ENCODE measurements at places on chromosomes 1 and 21.

DNA sequence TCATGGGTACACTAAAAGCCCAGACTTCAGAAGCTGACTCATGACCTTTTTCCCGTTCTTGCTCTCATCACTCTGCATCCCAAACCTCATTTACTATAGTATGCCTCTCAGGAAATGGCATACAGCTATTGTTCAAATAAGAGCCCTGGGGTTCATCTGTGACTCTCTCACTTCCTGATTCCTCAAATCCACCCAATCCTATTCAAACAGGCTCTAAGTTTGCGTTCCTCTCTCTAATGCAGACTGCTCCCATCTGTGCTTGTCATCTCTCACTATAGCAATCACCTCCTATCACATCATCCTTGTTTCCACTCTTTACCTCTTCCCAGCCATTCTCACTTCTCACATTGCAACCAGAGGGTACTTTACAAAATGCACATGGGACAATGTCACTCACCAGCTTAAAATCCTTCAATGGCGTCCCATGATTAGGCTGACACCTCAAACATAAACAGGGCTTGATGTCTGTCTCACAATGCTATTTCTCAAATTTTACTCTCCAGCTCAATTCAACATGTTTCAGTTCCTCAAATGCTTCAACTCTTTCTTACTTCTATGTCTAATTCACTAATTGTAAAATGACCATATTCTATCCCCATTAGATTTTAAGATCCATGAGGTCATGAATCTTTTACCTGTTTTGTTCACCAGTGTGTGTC lies 408.4 kb downstream of the NTNG1 start:
- DNase-seq = no peak

DNA sequence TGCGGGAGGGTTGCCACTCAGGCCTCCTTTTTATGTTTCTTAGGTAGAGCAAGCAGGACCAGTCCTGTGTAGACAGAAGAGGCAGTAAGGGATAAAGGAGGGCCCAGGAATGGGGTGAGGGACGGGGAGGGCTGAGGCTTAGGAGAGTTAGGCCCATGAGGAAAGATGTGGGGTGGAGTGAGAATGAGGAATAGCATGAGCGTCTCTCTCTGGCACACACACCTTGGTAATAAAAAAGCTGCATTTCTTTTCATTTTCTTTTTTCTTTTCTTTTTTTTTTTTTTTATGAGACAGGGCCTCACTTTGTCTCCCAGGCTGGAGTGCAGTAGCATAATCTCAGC lies 7.6 kb upstream of the HSPG2 start:
- no peak for DNase-seq

DNA sequence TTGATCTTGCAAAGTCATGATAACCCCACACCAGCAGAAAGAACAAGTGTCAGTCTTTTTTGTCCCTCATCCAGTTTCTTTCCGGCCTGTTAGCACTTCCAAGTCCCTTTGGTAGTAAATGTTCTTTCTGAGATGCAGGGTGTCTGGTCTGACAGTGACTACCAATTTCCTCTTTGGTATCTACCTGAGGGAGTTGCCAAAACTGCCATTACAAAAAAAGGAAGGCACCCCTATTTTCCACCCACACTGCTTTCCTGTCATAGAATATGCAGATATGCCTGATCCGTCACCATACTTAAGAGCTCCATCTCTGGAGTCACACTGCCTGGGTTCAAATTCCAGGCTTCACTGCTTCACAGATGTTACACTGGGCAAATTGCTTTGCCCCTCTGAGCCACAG lies 72.4 kb downstream of the ZNF281 start:
- DNase-seq = no peak

DNA sequence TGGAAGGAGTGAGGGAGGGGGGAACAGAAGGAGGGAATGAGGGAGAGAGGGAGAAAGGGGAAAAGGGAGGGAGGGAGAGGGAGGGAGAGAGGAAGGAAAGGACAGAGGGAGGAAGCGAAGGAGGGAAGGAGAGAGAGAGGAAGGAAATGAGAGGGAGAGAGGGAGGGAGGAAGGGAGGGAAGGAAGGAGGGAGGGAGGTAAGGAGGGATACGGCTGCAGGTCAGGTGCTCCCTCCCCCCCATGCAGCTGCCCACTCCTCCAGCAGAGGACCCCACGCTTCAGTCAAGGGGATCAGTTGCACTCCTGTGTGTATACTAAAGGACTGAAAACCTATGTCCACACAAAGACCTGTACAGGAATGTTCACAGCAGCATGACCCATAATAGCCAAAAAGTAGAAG lies 54.8 kb downstream of the CLSTN1 start:
- no peak for DNase-seq

DNA sequence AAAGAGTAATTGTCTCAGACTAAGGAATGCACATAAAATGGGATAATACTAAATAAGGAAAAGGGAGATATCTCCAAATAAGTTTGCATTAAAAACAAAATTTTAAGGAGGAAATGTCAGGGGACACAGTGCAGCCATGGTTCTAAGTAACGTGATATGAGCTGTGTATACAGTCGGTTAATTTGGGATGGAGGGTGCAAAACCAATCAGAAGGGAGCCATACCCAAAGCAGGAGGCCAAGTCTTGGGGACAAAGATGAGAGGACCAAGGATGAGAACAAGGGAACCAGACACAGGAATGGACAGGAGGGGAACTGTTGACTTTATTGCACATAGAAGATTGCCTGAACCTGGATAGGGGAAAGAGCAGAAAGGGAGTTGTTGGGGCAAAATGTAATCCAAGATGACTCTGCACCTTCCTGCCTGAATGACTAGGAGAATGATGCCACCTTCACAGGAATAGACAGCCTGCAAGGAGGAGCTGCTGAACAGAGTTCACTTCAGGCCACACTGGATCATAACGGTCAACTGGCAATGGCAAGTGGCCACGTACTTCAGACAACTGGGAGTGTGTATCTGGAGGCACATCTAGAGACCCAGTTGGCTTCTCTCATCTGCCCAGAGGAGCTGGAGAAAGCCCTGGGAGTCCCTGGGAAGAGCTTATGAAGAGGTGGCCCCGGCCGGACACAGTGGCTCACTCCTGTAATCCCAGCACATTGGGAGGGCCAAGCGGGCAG lies 22.0 kb upstream of the BOLA1 start:
- no peak for DNase-seq

- DNase-seq = no peak
Measured at GRCh38 chr1:43990271-43991199, 864 bp upstream of the CCDC24 start.

GRCh38 chr1:47983691-47984090 lies 13.5 kb downstream of the TRABD2B start:
- DNase-seq = no peak

- DNase-seq = no peak
Measured at GRCh38 chr1:38783640-38784229, 75.8 kb downstream of the RRAGC start.

- DNase-seq = no peak
Measured at GRCh38 chr1:171576144-171576543, 45.9 kb upstream of the MYOCOS start.

GRCh38 chr21:45410151-45410864 lies 5.3 kb downstream of the COL18A1 start:
- DNase-seq = peak; percentile 81

DNA sequence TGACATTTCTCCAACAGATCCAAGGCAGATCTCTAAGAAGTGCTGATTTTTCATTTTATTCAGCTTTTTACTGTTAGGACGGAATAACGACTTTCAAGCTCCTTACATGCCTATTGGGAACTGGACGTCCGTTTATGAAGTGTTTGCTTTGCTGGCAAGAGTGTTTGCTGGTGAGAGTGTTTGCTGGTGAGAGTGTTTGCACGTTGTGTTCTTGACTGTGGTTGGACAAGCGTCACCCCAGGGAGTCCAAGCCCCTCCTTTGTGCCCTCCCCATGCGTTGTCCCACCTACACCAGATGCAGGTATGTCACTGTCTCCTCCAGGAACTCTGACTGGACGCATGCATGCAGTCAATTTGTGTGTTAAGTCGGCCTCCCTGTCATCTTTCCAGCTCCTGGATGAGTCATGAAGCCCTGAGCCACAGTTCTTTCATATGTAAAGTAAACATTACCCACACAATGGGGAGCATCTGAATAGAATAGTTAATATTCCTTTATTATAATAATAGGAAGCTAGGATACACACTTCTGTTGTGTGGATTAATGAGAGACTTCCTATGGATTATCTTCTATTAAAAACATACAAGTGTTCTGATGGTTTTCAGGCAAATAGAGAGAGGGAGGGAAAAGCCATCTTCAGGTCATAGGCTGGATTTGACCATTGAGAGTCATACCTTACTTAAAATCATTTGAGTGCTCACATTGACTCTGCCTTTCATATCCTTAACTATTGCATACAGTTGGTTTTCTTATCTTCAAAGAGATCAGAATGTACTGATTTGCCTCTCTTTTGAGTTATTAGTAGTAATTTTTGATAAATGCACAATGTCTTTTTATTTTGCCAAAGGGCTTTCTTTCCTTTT lies 119.2 kb downstream of the GALNT2 start:
- DNase-seq = peak; percentile 92

- DNase-seq = peak; percentile 94
Measured at GRCh38 chr1:37556712-37557196, at the start of gene DNALI1. TSS of gene DNALI1 (plus strand) at chr1:37556940. CDS start at chr1:37556995, 55 bp downstream.

DNA sequence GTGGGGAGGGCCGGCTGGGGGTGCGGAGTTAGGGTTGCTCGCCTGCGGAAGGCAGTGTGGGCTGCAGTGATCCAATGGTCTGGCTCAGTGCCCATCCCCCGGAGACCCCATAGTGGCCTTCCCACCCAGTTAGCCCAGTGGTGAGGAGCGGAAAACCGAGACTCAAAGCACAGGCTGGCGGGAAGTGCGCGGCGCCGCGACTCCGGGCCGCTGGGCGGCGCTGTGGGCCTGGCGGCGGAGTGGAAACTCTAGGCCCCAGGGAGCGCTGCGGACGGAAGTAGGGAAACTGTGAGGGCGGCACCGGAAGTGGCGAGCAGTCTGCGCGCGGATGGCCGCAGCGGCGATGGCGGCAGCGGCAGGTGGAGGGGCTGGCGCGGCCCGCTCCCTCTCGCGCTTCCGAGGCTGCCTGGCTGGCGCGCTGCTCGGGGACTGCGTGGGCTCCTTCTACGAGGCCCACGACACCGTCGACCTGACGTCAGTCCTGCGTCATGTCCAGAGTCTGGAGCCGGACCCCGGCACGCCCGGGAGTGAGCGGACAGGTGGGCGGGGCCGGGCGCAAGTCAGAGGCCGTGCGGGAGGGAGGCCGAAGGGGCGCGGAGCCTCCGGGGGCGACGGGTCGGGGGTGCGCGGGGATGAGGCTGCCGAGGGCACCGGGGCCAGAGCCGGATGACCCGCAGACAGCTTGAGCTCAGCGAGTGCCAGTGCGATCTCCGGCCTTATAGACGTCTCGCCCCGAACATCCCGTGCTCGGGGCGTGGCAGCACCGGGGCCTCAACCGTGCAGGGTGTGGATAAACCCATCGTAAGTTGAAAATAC lies at the start of gene ADPRS:
ADPRS (plus strand) TSS at position 316 of the 816 bp plus-strand sequence; CDS start at position 329, 13 bp downstream.
- DNase-seq = peak; percentile 92

DNA sequence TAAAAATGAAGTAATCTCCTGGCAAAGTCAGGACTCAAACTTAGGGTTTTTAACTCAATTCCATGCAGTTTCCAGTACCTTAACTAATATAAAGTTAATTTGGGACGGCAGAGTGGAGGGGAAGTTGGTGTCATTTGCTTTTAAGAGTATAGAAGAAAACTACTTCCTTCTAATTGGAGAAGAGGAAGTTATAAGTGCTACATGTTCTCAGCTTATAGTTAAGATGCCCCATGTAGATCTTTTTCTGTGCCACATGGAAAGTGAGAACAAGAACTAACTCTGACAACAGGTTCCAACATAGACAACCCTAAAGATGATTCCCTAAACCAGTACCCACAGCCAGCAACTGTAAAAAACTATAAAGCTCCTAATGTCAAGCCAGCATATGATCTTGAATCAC lies 11.5 kb downstream of the RRAGC start:
- DNase-seq = no peak

DNA sequence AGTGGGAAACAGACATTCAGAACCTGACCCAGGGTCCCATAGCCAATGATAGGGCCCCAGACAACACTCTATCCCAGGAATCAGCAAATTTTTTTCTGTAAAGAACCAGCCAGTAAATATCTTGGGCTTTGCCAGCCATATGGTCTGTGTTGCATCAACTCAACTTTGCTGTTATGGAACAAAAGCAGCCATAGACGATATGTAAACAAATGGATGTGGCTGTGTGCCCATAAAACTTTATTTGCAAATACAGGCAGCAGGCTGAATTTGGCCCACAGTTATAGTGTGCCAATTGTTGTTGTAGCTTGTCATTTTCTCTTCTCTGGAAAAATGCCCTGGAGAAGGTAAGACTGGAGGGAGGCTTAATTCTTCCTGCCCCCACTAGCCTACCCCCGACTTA lies 431.1 kb upstream of the VAMP3 start:
- peak; percentile 37 for DNase-seq

DNA sequence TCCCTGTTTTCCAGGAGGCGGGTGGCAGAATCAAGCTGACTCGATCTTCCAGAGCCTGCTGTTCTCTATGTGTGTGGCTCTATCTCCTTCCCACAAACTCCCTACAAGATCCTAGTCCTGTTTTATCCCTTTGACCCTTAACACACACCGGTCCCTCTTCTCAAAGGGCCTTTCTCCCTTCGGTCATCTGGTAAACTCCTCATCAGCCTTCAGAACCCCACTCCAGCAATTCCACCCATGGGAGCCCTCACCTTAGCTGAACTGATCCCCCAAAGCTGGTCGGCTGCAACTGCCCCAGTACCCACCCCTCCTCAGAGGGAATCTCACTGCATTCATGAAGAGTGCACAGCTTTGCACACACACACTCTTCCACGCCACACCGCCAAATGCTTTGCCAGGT lies 184.9 kb downstream of the IGSF21 start:
- no peak for DNase-seq

DNA sequence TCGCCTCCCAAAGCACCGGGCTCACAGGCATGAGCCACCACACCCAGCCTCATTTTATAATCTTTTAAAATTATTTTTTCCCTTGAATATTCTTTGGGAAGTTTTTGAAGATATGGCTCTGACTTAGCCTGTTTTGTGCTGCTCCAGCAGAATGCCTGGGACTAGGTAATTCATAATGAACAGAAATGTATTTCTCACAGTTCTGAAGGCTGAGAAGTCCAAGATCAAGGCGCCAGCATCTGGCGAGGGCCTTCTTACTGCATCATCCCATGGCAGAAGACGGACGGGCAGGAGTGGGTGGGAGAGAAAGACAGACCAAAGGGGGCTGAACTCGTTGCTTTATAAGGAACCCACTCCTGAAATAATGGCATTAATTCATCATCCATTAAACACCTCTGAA lies 99.0 kb upstream of the SLC25A33 start:
- DNase-seq = no peak

- peak; percentile 64 for DNase-seq
Measured at GRCh38 chr1:200405264-200405663, 4.6 kb downstream of the ZNF281 start.

Data from iris pigment epithelial cell (primary cell).